Lung (tissue), 17 donors: ENCODE measurements at places on chromosomes 2 and 18. TPM values are rescaled to one million over a fixed set of nuclear protein-coding genes. Genes with fewer than 3 reads are reported as not detected.

GRCh38 chr2:202815548-202816360 is 55.8 kb downstream of the ICA1L start:
- peaks cover 2% of the 10 kb centered on the region for H3K36me3 ChIP-seq
- no peaks in the 10 kb centered on the region for H3K4me1 ChIP-seq
- DNase-seq, result no peak
- H3K4me3 ChIP-seq, result no peak overlapping the region
- H3K27ac ChIP-seq, result no peak overlapping the region

- H3K4me1 ChIP-seq, result no peaks in the 10 kb centered on the region
- DNase-seq, result no peak
These were observed 91.9 kb downstream of the RTP5 start for GRCh38 chr2:241961454-241961853.

GRCh38 chr18:9742524-9743131 is 34.5 kb downstream of the RAB31 start:
- peaks cover 2% of the 10 kb centered on the region for H3K36me3 ChIP-seq
- no peaks in the 10 kb centered on the region for H3K4me1 ChIP-seq
- no peaks in the 10 kb centered on the region for H3K27me3 ChIP-seq
- H3K27ac ChIP-seq, result no peak overlapping the region
- no peak overlapping the region for H3K4me3 ChIP-seq

DNA sequence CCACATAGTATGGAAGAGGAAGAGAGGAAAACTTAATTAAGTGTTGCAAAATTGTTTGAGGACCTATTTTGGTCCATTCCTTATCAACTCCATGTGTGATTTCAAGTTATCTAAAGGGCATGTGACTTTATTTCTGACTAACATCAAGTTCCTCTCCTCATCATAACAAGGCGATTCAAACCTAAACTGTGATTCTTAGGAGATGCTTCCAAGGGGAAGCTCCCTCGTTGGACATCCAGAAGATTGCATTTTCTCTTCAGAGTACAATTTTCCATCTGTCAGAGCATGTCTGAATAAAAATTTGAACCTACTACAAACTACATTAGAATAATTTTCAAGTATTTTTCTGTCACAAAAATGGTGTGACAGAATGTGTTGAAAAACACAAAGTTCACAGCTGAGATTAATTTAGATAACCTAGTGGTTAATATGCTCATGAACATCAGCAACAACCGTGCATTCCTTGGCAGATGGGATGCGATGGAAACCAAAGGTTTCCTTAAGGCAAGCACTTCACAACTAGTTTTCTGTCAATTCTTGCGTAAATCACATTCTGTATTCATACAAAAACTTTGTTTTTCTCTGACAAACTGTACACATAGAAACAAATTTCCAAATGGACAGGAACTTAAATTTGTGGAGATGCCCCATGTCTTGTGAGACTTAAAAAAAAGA is 4.2 kb downstream of the SFT2D3 start:
- peaks cover 12% of the 10 kb centered on the region for H3K4me1 ChIP-seq
- H3K36me3 ChIP-seq, result peaks cover 15% of the 10 kb centered on the region
- peak; percentile 95 for DNase-seq
- H3K27ac ChIP-seq, result no peak overlapping the region

GRCh38 chr18:32095900-32096229 is 4.2 kb downstream of the RNF138 start:
- H3K27ac ChIP-seq, result no peak overlapping the region
- peaks cover 4% of the 10 kb centered on the region for H3K36me3 ChIP-seq
- no peak overlapping the region for H3K4me3 ChIP-seq
- no peak for DNase-seq
- H3K27me3 ChIP-seq, result no peaks in the 10 kb centered on the region

DNA sequence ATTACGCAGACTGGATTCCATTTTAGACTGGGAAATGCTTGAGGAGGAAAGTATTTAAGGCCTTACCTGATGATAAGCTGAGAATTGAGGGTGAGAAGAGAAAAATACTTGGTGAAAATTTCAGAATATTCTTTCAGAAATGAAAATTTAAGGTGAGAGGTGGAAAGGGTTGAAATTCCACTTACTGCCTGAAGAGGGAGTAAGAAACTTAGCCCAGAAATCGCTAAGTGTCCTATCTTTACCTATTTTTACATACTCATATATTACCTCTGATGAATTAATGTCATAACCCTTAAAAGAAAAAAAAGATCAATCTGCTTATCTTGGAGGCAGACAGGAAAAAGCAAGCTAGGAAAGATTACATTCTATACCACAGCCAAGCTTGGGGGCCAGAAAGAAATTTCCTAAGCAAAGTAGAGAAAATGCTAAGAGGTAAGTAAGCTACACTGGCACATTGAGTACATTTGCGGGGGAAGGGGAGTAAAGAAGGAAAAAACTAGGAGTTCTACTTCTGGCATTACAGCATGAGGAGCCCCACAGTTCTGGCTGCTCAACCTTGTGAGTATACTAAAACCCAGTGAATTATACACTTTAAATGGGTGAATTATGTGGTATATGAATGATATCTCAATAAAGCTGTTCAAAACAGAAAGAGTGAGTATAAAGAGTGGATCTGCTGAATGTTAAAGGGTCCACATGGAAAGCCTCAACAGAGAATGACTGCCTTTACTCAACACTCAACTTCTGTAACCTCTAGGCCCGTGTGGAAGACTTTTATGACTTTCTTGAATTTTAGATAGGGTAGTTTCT is 33.8 kb downstream of the SMC6 start:
- H3K4me1 ChIP-seq, result no peaks in the 10 kb centered on the region
- H3K27me3 ChIP-seq, result no peaks in the 10 kb centered on the region
- H3K36me3 ChIP-seq, result peaks cover 35% of the 10 kb centered on the region
- H3K4me3 ChIP-seq, result no peak overlapping the region

- no peak overlapping the region for H3K27ac ChIP-seq
- DNase-seq, result peak; percentile 41
- H3K4me3 ChIP-seq, result no peak overlapping the region
- no peaks in the 10 kb centered on the region for H3K4me1 ChIP-seq
- H3K36me3 ChIP-seq, result no peaks in the 10 kb centered on the region
- H3K27me3 ChIP-seq, result no peaks in the 10 kb centered on the region
These were observed 135.9 kb downstream of the ABCA12 start for GRCh38 chr2:215002500-215002899.

DNA sequence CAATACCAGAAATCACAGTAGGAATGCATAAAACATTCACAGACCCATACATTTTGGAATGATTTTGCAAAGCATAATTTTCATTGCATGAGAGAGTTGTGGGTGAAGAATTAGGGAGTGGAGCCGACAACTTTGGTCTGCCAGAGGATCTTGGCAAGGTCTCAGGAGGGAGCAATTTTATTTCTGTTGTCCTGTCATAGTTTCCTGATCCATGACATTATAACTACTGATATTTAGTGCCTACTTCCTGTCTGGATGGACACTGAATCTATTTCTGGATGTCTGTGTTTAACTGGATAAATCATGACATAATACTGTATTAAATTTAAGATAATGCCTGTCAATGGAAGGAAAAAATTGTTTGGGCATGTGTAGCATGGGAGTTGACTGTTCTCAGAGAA is 2.4 kb downstream of the ITGA4 start:
- no peak overlapping the region for H3K27ac ChIP-seq
- H3K36me3 ChIP-seq, result no peaks in the 10 kb centered on the region
- H3K27me3 ChIP-seq, result no peaks in the 10 kb centered on the region

- no peaks in the 10 kb centered on the region for H3K27me3 ChIP-seq
- no peak overlapping the region for H3K4me3 ChIP-seq
- H3K27ac ChIP-seq, result no peak overlapping the region
These were observed 17.5 kb upstream of the ADAM17 start for GRCh38 chr2:9573013-9573720.

DNA sequence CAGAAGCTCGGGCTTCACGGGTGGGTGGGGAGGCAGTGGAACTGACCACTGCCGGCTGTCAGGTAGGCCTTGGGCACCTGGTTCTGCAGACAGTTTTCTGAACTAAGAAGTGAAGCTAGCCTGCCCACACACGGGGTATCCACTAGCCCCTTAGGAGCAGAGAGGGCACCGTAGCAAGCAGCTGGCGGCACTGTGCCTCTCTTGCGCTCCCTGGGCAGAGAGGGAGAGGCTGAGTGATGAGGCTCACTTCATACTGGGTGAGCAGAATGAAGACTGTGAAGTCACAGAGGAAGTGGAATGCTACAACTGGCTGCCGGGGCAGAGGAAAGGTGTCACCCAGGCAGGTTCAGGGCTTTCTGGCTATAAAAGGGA is 753 bp downstream of the ITPRIPL1 start:
- H3K27ac ChIP-seq, result no peak overlapping the region
- no peak overlapping the region for H3K4me3 ChIP-seq
- H3K36me3 ChIP-seq, result no peaks in the 10 kb centered on the region
- no peak for DNase-seq
- H3K27me3 ChIP-seq, result peaks cover 25% of the 10 kb centered on the region
- peaks cover 2% of the 10 kb centered on the region for H3K4me1 ChIP-seq

- H3K36me3 ChIP-seq, result no peaks in the 10 kb centered on the region
- peaks cover 15% of the 10 kb centered on the region for H3K4me1 ChIP-seq
- H3K4me3 ChIP-seq, result no peak overlapping the region
- H3K27ac ChIP-seq, result no peak overlapping the region
- no peak for DNase-seq
These were observed 26.8 kb downstream of the MAL start for GRCh38 chr2:95052307-95052706.

DNA sequence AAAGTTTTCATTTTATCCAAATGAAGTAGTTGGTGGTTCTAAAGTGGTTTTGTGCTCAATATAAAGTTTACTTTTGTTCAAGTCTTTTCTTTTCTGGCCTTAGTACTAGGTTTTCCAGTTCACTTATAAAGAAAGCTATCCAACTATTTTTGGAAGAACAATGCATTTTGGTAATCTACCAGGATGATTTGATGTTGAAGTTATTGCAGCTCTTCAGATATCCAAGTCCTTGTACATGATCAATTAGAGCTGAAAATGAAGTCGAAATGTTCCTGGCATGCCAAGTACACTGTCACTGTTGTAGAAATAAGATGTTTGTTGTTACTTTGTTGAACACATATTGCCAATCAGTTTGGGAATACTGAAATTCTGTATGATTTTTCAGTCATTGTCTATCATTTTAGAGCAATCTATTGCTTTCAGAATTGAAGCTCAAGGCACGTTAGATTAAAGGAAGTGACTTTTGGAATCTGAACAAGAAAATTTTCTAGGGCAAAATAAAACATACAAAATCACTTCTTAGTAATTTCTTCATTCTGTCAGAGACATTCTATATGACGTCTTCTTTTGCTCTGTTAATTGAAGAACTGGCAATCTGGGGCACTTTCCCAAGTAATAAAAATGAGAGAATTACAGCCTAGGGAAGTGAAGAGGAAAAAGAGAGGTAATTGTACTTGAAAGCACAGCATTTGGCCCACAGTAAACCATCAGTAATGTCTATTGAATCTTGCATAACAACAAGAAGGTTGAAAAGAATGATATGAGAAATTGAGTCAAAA is 232.3 kb downstream of the MREG start:
- H3K36me3 ChIP-seq, result no peaks in the 10 kb centered on the region
- peaks cover 45% of the 10 kb centered on the region for H3K4me1 ChIP-seq
- H3K27me3 ChIP-seq, result no peaks in the 10 kb centered on the region
- DNase-seq, result peak; percentile 47
- H3K4me3 ChIP-seq, result no peak overlapping the region

DNA sequence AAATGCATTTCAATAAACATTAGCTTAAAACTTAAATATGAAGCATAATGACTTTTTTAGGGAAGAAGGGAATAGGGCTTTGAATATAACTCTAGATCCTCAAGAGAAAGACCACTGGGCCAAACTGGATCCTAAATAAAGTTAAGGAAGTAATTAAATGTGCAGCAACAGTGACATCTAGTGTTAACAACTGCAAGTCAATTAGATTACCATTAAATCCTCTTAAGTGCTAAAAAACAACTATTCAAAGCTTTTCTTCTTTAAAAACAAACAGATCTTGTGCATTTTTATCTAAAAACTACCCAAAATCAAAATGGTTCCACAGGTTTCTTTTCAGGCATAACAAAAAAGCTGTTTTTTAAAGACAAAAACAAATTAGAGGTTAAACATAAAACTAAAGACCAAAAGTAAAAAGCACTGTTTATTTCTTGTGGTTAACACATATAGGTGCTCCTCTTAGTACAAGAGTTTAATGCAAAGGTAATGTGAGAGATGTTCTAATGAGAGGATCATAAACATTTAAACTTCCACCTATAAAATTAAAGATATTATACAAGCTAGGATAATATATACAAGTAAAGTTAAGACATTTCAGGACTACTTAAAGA is 111.4 kb downstream of the THADA start:
- H3K4me3 ChIP-seq, result no peak overlapping the region
- H3K27ac ChIP-seq, result no peak overlapping the region
- peaks cover 3% of the 10 kb centered on the region for H3K36me3 ChIP-seq

DNA sequence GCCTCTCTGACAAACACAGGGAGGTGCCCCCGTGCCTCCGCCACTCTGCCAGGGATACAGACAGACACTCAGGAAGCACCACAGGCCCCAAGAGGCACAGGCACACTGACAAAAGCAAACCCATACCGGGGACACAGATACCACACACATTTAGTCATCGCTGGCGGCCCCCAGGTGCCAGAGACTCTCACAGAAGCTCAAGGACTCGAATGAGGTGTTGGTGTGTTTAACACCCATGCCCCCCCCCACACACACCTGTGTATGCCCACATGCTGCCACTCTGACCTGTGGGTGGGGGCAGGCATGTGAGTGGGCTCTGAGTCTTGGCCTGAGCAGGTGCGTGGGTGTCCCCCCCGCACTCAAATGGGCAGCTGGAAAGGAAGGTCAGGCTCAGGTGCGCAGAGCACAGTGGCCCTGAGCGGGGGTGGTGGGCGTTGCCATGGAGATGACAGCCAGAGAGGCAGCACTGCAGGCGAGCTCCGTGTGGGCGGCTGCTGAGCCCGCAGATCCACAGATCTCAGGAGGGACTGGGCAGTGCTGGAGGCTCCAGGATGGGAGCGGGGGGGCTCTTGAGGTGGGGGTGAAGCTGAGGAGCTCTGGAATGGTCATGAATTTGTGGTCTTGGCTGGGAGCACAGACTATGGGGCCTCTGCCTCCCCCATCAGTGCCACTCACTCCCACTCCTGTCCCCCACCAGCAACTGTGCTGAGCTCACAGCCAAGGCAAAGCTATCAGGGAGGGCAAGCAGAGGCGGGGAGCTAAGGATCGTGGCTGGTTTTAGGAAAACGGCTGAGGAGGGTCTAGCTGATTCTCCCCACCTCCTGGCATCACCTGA is 73.9 kb upstream of the TAF1B start:
- peak; percentile 30 for DNase-seq
- H3K4me1 ChIP-seq, result peaks cover 17% of the 10 kb centered on the region
- no peaks in the 10 kb centered on the region for H3K27me3 ChIP-seq

GRCh38 chr2:180938451-180938850 is 42.0 kb upstream of the UBE2E3 start:
- H3K4me1 ChIP-seq, result peaks cover 12% of the 10 kb centered on the region
- DNase-seq, result peak; percentile 74

- H3K27ac ChIP-seq, result no peak overlapping the region
- H3K27me3 ChIP-seq, result no peaks in the 10 kb centered on the region
- H3K4me3 ChIP-seq, result no peak overlapping the region
These were observed 106.5 kb downstream of the PIGN start for GRCh38 chr18:62080172-62080900.

PTH2R gene
- total RNA-seq, result 0.25 TPM

POTEI gene
- 0.28 TPM for total RNA-seq

LIMS1 gene
- total RNA-seq, result 96.6 TPM
